ENCODE measurements at places on chromosomes 5 and 9. TPM values are rescaled to one million over a fixed set of nuclear protein-coding genes. Genes with fewer than 3 reads are reported as not detected.
A peak's percentile ranks its signal among the peaks of the same experiment; 100 is the strongest.

DNA sequence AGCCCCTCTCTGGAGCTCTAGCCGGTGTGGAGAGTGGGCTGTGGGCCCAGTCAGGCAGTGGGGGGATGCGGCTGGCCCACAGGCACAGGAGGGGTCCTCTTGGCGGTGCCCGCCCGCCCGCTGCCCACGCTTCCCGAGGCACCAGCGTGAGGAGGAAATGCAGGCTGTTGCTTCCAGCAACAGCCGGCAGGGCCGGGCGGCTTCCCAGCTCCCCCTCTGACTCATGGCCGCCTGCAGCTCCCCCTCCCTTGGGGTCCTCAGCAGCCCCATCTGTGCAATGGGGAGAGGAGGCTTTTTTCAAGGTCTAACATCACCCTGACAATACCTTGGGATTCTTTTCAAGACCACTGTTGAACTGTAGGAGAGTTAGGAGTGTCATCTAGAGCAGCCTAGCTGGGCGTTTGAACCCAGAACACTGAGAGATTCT, 10.4 kb downstream of the CXXC5 start:
- DNase-seq: peak; percentile 84
- no peak overlapping the region for H3K4me3 ChIP-seq
- no peaks in the 10 kb centered on the region for H3K27me3 ChIP-seq
- no peaks in the 10 kb centered on the region for H3K36me3 ChIP-seq
- peak overlapping the region; percentile 94 for H3K27ac ChIP-seq
- H3K4me1 ChIP-seq: peaks cover 99% of the 10 kb centered on the region

DNA sequence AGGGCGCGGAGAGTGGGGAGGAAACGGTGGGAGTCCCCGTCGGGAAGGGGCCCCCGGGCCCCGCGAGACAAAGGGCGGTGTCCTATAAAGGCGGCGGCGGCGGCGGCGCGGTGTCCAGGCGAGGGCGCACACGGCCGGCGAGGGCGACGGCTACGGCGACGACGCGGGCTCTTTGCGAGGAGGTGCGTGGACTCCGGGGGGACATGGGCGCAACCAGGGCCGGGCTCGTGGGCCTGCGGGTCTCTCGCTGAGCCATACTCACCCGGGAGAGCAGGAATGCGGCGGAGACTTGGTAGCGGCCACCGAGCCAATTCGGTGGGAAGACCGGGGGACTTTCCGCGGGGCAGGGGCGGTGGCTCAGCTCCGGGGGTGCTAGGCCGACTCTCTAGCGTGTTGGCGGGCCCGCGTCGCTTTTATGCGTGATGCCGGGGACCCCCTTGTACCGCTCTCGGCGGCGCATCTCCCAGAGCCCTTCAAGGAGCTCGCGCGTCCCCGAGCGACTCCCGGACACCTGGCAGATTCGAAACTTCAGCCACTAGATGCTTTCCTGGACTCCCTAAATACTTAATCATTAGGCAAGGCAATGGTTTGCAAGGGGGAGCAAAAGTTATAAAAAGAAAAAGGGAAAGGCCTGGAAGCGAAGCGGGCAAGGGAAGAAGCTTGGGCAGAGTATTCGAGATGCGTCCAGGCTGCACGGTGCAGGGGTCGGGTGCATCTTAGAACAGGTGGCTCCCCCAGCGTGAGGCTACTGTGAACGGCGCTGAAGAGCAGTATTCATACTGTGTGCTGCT, 5.9 kb upstream of the TAL2 start:
- H3K4me1 ChIP-seq: peaks cover 17% of the 10 kb centered on the region
- no peaks in the 10 kb centered on the region for H3K36me3 ChIP-seq
- peaks cover 26% of the 10 kb centered on the region for H3K27me3 ChIP-seq

DNA sequence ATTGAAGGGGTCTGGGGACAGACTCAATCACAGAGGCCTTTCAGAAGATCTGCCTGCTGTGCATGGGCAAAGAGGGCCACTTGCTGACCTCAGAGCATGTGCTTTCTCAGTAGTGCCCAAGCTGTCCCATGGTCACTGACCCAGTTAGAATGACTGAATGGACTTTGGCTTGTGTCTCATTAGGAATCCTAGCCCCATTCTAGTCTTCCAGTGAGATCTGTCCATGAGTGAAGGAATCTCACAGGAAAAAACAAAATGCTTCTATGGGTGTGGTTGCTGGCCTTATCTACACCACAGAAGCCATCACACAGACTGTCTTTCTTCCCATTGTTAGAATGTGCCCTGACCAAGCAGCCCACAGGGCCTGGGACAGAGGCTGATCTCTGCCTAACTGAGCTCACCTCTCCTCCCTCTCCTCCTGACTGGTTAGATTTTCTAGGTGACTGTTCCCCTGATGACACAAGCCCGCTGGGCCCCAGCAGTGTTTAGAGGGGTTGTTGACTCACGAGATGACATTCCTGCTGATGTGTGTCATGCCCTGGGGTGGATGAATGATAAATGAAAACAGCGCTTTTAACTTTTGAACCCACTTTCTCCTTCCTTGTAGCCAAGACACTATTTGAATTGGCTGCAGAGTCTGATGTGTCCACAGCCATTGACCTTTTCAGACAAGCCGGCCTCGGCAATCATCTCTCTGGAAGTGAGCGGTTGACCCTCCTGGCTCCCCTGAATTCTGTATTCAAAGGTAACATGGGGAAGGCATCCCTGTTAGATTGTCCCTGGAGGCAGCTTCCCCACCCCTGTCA, 24.8 kb downstream of the TGFBI start:
- peak; percentile 32 for DNase-seq
- H3K27ac ChIP-seq: no peak overlapping the region
- peaks cover 4% of the 10 kb centered on the region for H3K4me1 ChIP-seq

DNA sequence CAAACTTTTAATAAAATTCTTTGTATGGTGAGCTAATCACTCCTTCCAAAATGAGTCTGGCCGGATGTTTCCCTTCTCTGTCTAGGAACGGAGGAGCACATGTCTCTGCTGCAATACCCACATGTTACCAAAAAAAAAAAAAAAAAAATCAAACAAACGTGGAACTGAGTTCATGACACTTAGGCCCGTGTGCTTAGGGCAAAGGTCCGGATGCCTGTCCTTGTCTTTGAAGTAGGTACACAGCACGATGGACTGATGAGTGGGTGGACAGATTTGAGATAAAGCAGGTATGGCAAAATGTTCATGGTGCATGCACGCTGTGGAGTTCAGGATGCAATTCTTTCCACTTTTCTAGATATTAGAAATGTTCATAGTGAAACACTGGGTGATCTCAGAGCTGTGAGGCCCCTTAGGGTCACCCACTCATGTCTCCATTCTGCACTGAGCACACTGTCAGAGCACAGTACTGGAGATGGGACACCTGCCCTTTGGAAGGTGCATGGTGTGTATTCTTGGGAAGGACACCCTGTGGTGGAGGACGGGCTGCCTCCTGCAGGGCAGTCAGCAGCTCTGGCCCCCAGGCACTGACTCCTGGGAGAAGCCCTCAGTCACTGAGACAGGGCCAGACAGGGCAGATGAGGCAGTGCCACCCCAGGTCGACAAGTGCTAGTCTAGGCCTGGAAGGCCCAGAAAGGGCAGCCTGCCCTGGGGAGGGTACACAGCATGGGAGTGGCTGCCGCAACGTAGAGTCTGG, 43.6 kb downstream of the GADD45G start:
- H3K36me3 ChIP-seq: no peaks in the 10 kb centered on the region
- no peaks in the 10 kb centered on the region for H3K27me3 ChIP-seq
- H3K4me1 ChIP-seq: no peaks in the 10 kb centered on the region
- peak; percentile 46 for DNase-seq

GRCh38 chr9:115531410-115532125, 413.6 kb upstream of the TNC start:
- H3K27ac ChIP-seq: no peak overlapping the region
- no peaks in the 10 kb centered on the region for H3K27me3 ChIP-seq
- H3K36me3 ChIP-seq: no peaks in the 10 kb centered on the region
- DNase-seq: no peak
- H3K4me3 ChIP-seq: no peak overlapping the region
- H3K4me1 ChIP-seq: no peaks in the 10 kb centered on the region

DNA sequence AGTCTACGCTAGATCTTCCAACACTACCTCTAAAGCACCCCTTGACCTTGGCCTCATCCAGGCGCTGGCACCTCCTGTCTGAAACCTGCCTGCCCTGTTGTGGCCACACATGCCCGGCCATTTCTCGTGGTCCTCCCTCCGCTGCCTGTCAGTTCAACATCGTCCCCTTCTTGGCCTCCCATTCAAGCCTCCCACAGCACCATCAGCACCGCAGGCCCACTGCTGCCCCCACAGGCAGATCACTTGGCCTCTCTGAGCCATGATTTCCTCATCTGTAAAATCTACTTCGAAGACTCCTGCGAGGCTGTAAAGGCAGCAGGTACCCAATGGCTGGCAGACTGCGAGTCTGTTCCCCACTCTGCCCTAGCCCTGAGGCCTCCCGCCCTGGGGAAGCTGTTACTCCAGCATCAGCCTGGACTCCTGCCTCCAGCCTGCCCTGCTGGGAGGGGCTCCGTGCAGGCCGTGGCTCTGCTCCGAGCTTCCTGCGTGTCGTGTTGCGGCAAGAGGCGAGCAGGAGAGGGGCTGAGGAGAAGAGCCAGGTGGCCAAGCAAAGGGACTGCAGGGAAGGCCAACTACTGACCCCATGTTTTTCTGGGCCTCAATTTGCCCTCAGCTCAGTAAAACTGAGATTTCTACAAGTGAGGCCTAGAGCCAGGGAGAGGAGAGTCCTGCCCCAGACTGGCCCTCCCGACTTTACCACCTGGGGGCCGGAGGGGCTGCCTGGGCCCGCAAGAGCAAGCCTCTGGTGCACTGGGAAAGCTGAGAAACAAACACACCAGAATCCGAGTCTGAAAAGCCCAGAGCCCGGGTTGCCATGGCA, 70.5 kb upstream of the LRRTM2 start:
- H3K36me3 ChIP-seq: peaks cover 44% of the 10 kb centered on the region
- peak; percentile 73 for DNase-seq
- H3K27ac ChIP-seq: no peak overlapping the region
- H3K4me1 ChIP-seq: no peaks in the 10 kb centered on the region

DNA sequence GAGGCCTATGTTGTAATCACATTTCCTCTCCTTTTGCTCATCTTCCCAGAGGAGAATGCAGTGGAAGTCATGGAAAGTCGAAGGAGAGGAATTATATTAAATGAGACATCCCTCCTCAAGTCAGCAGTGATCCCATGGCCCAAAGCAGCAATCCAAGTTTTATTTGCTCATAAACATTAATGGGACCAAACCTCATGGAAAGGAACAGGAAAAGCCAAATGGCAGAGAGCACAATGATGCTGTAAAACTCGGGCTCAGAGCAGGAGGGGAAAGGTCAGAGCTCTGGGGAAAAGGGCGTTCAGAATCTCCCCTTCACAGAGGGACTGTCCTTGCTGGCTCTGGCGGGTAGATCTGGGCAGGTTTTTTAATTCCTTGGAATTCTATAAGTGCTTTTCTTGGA, 175.8 kb downstream of the C5orf15 start:
- no peaks in the 10 kb centered on the region for H3K27me3 ChIP-seq
- no peak overlapping the region for H3K27ac ChIP-seq
- no peak for DNase-seq
- no peaks in the 10 kb centered on the region for H3K36me3 ChIP-seq
- H3K4me3 ChIP-seq: no peak overlapping the region

DNA sequence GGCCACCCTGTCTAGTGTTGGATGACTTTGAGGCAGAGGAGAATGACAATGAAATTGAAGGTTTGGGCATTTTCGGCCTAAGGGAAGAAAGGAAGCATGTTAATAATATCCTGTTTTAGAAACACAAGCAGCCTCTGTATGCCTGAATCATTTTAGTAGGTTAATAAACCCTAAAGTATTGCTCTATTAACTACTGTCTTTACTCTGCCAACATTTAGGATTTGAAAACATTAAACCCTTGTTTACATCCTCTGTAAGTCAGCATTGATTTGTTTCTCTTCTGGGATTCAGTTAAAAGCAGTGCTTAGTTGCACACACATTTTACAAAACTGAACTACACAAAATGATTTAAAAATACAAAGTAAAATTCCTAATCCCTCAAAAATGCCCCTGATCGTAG, 358.9 kb downstream of the ARRDC3 start:
- no peak for DNase-seq
- no peaks in the 10 kb centered on the region for H3K36me3 ChIP-seq
- H3K4me3 ChIP-seq: no peak overlapping the region

Gene CCDC152
- total RNA-seq: 2.0 TPM

Gene GLRX
- 59.3 TPM for total RNA-seq

Gene C9
- total RNA-seq: not detected

Gene MYMK
- total RNA-seq: not detected

Gene PLAA
- 26.9 TPM for total RNA-seq

Gene PCDHA1
- total RNA-seq: not detected

Gene FAXDC2
- 22.9 TPM for total RNA-seq

Gene SLC34A1
- 0.77 TPM for total RNA-seq

Measured in spleen (tissue), 13 donors.